ENCODE measurements at places on chromosomes 7 and 10. TPM values are rescaled to one million over a fixed set of nuclear protein-coding genes. Genes with fewer than 3 reads are reported as not detected.

GRCh38 chr7:47387506-47387905 is 194.4 kb downstream of the TNS3 start:
- no peak for DNase-seq

DNA sequence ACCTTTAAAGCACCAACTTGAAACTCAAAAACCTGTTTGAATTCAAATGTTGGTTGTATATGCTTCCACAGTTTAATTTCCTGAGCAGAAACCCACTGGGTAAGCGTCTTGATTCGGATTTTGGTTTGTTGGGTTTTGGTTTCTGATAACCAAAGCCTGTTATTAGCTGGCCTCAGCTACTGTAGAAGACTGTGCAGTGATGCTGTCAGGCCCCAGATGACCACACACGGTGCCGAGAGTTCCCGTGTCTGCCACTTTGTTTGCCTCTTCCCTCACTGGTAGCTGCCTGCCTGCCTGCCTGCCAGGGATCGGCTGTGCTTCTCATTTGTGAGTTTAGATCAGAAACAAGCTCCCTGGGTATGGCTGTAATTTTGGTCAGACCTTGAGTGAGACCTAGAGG is 5.6 kb downstream of the MDH2 start:
- no peak for DNase-seq

NPY gene
- polyA plus RNA-seq, result 40.7 TPM

MYH16 gene
- polyA plus RNA-seq, result 0.46 TPM

DNA sequence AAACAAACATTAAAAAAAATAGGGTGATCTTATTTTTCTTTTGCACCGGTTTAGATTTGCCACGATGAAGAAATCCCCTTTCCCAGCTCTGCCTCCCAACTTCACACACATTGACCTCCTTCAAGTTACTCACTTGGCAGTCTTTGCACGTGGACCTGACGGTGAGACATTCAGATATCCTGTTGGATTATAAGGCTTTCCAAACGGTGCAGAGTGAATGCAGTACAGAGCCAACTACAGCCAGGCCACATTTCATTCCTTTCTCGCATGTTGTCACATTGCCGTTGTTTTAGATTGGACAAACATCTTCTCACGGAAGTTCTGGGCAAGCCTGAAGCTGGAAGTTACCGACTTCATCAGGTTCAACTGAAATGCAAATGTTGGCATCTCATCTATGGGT is 159.2 kb downstream of the HDAC9 start:
- no peak for DNase-seq

- DNase-seq, result peak; percentile 92
These were observed 8.2 kb downstream of the TACR2 start for GRCh38 chr10:69408318-69409175.

ACBD7 gene
- polyA plus RNA-seq, result 1.2 TPM

DNA sequence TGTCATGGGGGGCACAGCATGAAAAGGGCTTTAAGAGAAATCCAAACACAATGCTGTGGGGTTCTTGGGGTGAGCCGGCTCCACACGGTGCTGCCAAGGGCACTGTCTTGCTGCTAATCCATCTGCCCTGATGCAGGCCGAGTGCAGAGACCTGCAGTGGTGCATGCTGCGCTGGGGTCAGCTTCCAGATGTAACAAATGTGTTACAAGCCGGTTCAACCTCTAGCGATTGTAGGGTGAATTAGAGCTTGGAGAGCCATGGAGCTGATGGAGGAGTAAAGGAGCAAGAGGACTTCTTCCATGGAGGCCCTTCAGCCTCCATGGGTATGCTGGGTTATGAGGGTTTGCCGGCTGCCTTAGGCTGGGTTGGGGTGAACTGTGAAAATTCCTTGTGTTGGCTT is 402.3 kb downstream of the TYW1 start:
- no peak for DNase-seq

- DNase-seq, result no peak
These were observed 137.1 kb upstream of the MDFIC start for GRCh38 chr7:114784746-114785145.

GRCh38 chr7:19700936-19701335 is 7.9 kb downstream of the POLR1F start:
- no peak for DNase-seq

DNA sequence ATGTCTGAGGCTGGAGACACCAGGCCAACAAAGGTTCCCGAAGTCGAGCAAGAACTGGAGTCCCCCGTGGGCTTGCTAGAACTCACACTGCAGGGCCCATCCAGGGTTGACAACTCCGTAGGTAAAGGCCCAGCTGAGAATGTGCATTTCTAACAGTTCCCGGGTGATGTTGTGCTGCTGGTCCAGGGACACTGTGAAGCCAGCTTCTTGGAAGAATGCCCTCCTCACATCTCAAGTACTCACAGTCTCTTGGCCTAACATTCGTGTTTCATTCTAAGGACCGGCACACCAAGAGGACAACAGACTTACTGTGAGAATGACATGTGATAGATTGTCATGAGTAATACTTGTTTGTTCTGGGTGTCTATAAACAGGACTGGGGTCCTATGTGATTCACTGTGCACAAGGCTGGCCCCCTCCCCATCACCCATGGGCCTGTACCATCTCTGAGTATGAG is 682.3 kb upstream of the IGFBP3 start:
- DNase-seq, result no peak

DNA sequence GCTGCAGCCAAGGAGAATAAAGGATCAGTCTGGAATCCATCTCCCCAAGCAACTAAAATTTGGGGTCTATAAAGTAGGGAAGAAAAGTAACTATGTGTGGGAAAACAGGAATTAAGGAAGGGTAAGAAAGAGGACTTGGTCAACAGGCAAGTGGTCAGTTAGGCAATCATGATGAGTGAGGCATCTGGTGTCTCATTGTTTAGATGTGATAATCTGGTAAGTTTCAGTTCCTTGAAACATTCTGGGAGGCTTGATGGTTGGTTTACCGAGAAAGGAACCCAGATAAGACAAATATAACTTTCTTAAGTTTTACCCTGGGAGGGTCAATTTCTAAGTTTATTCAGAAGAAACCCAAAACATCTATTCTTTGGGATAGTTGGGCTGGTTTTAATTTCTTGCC is 22.3 kb downstream of the HYAL4 start:
- DNase-seq, result no peak

GARIN1A gene
- polyA plus RNA-seq, result 1.1 TPM

DNA sequence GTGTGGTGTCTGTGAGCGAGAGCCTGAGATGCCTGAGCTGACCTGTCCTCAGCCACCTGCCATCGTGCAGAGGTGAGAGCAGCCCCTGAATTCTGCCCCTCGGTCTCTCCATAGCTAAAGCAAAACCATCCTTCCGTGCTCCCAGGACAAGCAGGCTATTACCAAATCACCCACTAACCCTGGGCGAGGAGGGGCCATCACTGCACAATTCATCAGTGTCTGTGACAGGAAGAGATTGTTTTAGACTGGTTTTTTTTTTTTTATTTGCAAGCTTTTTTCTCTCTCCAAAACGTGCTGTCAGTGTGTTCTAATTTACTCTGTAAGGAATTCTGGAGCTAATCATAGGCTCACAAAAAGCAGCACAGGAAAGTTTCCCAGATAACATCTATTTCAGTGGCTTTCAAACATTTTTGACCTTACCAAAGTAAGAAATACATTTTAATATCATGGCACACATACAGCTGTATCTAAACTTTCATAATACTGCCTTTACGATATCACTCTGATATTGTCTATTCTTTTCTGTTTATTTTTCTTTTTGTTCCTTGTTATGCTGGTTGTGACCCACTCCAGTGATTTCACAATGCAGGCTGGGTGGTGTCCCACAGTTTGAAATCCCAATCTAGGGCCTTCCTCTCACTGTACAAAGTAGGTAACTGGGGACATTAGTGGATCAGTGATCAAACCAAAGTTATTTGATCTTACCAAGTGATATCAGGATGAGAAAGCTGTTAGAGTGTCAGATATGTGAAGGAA is 62.8 kb downstream of the EGFR start:
- DNase-seq, result no peak

GRCh38 chr7:92884218-92884617 is 47.8 kb upstream of the CDK6 start:
- DNase-seq, result no peak

GRCh38 chr7:2046581-2047565 is 185.9 kb downstream of the MAD1L1 start:
- peak; percentile 61 for DNase-seq

DNA sequence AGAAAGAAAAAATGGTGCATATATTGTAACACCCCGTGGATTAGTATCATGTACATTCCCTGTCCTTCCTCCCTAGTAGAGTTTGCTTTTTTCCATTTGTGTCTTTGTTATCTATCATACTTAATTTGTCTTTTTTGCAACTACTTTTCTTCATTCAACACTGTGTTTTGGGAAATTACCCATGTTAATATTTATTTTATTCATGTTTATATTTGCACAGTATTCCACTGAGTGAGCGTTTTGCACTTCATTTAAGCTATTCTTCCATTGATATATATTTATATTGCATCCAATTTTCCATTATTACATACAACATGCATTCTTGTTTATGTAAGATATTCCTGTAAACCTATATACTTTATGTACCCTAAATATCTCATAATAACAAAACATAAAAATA is 57.6 kb upstream of the FAM171A1 start:
- DNase-seq, result no peak

RAB19 gene
- polyA plus RNA-seq, result not detected

Data from muscle of back (tissue), 13 donors.